Activated T-helper 9 cell treated with anti-CD3 and anti-CD28 coated beads, Interleukin-2, amount 50 U/mL, for 16 hours (primary cell): ENCODE measurements at places on chromosomes 6 and 20.

DNA sequence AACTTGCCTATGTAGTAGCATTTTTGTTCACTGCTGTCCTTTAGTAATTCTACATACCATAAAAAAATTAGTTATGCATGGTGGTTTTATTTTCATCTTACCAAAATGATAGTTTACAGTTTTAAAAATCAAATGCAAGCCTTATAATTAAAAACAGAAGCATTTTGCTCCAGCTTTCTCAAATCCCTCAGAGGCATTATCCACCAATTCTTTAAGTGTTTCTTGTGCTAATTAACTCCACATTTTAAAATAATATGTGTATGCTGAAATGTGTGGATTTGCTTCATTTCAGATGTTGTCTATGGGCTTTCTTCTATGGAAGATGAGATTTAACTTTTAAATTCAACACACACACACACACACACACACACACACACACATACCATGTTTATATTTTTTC, 49.3 kb downstream of the PCSK2 start:
- no peak for DNase-seq

DNA sequence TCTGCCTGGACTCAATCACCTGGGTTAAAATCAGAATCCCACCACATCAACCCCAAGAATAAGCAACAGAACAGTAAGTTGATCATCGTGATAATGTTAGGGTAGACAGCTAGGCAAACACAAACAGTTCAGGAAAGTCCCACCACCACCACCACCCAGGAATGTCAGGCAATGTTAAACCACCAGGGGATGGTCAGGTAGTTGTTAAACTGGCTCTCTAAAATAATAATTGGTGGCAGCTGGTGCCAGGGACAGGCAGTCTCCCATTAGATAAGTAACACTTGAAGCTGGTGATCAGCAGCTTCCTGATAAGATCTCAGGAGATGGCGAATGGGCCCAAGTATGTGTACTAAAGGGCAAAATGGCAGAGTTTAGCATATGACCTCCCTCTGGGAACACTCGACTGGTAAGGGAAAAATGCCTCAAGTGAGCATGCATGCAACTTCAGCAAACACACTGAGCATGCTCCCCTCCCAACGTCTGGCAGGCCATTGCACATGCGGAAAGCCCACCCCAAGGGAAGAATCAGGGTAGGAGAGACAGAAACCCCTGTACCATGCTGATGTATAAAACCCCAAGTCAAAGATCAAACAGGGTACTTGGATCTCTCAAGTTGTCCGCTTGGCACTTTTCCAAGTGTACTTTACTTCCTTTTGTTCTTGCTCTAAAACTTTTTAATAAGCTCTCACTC, 66.6 kb downstream of the IPCEF1 start:
- DNase-seq: no peak

DNA sequence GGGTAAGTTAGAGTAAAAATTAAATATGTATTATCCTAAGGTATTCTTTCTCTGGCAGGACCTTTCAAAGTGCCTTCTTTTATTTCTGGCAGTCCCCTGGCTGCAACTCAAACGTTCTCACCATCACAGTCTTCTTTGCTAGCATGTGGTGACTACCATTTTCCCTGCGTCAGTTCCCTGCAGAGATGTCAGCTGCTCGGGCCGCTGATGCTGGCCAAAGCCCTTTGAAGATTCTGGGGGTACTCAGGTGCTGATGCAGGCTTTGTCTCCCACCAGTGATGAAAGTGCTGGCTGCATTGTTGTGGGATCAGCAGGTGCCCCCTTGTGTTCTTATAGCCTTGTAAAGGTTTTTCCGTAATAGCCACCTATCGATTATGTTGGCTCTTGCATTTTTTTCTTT, 140.1 kb downstream of the BTBD3 start:
- no peak for DNase-seq

GRCh38 chr20:18225632-18226031, 62.7 kb upstream of the ZNF133 start:
- DNase-seq: no peak

- no peak for DNase-seq
Measured at GRCh38 chr6:127096167-127096566, 22.3 kb upstream of the RSPO3 start.

- no peak for DNase-seq
Measured at GRCh38 chr6:88869263-88870020, 94.0 kb downstream of the RNGTT start.

- no peak for DNase-seq
Measured at GRCh38 chr6:157440171-157440570, 59.2 kb downstream of the ZDHHC14 start.
